Activated gamma-delta T cell treated with Interleukin-2 at 50 U/mL for 16 hours (primary cell): ENCODE measurements at places on chromosomes 7 and 10.
A peak's percentile ranks its signal among the peaks of the same experiment; 100 is the strongest.

DNA sequence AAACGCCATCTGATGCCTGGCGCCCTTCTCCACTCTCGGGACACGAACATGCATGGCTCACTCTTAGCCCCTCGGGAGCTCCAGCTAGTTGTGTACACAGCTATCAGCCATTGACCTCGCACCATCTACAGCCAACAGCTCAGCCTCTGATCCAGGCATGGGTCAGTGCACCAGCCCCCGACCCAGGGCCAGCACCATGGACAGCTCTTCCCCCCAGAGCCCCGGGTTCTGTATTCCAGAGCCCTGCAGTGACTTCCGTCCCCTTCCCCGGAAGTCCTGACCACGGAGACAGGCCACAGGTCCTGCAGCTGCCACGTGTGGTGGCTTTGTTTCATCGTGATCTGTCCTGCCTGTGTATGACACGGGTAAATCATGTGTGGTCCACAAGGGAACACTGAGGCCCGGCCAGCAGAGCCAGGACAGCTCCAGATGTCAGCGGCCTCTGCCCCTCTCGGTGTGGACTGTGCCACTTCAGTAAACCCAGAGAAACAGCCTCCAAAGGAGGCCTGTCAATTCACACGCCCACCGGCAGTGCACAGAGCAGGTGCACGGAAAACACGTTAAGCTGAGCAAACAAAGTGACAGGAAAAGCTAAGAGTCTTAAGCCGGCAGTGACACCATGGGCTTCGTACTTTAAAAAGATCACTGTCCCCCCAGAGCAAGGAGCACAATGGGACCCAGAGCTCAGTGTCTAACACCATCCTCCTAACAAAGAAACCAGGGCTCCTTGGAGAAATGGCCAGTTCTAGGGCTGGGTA, 13.0 kb downstream of the STK32C start:
- DNase-seq = no peak

DNA sequence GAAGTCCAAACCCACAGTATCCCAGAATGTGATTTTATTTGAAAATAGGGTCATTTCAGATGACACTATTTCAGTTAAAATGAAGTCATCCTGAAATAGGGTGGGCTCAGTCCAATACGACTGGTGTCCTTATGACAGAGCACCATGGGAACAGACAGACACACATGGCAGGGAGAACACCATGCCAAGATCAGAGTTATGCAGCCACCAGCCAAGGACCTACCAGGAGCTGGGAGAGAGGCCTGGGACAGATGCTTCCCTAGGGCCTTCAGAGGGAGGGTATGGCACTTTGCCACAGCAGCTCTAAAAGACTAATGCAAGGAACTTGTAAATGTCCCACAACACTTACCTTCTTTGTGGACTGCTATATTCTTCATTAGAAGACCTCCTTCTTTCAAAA, 226.5 kb downstream of the NEBL start:
- DNase-seq = no peak

DNA sequence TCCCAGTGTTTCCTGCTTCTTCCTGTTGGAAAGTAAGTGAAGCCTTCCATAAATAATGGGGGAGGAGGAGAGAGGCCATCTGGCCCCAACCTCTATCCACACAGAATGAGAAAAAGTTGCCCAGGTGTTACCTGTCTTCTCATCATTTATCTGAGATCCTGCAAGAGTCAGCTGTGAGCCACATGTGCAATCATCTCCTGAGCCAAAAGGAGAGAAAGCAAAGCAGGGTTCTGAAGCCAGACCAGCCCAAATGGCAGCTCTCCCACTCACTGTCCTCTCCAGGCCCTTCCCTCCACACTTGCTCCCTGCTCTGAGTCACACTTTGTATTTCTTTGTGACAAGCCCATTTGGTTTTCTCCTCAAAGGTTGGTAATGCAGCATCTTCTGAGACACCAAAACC, 65.9 kb downstream of the FAM204A start:
- no peak for DNase-seq

- no peak for DNase-seq
Measured at GRCh38 chr10:111525696-111526095, 448.9 kb downstream of the ADRA2A start.

GRCh38 chr7:29435167-29435566, 128.5 kb upstream of the PRR15 start:
- DNase-seq = no peak

DNA sequence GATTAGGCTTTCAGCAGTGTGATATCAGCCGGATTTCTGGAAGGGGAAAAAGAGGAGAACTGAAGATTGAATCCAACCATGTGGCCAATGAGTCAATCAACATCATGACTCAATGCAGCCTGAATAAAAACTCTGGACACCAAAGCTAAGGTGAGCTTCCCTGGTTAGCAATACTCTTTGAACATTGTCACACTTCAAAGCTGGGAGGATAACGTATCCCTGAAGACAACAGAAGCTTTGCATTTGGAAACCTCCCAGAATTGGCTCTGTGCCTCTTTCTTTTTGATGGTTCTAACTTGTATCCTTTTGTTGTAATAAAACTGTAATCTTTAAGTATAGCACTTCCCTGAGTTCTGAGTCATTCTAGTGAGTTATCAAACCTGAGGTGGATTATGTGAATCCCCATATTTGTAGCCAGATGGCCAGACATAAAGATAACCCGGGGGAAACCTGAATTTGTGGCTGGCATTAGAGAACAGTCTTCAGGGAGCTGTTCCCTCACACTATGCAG, 284.4 kb downstream of the IPMK start:
- DNase-seq = no peak

- no peak for DNase-seq
Measured at GRCh38 chr7:103958284-103958818, 31.1 kb downstream of the RELN start.

DNA sequence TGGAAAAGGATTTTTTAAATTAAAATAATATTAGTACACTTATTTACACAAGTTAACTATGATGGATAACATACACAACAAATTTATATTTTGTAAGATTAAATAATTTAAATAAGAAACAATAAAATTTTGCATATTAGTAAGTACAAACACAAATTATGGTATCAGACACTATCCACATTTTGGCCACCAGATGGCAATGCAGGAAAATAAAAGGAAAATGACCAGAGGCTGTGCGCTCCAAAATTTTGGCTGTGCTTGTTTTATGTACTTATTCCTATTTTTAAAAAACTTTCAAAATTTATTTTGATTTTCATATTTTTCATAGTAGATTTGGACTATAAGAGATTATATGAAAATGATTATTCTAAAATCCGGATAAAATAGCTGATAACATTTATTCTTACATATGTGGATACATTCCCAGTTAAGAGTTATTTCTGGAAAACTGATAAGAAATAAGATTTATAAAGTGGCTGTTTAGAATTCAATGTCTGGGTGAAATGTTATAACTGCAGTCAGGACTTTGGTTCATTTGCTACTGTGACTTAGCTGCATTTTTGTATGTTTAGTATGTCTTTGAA, 274.7 kb upstream of the HGF start:
- no peak for DNase-seq

DNA sequence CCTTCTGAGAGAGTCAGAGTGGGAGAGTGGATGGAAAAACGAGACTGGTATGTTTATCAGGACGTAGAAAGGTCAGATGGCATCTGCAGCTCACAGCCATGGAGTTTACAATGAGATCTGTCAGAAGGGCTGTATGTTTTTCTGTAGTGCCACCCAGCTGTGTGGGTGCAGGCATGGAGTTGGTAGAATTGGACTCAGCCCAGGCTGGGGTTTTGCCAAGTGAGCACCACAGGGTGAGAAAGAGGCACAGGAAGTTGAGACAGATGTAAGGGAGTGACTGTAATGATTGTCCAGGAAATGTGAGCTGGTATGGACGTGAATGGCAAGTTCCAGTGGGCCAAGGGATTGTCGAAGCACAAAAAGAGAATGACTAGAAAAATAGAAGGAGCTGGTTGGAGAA, 9.1 kb upstream of the ZYX start:
- peak; percentile 69 for DNase-seq

DNA sequence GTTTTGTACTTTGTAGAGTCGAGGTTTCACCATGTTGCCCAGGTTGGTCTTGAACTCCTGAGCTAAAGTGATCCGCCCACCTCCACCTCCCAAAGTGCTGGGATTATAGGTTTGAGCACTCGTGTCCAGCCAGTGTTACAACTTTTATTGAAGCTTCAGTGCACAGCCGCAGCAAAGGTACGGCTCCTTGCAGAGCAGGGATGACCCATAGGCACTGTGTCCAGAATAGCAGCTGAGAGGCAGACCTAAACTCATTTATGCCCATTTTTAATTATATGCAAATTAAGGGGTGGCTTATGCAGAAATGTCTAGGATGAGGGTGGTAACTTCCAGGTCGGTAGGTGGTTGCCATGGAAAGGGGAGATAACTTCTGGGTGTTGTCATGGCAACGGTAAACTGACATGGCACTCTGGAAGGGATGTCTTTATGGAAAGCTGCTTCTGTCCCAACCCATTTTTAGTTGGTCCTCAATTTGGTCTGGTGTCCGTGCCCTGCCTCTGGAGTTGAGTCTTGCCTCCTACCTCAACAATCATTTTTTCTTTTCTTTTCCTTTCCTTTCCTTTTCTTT, 22.7 kb downstream of the NYAP1 start:
- DNase-seq = no peak
